ENCODE measurements at places on chromosomes 7 and 10.

DNA sequence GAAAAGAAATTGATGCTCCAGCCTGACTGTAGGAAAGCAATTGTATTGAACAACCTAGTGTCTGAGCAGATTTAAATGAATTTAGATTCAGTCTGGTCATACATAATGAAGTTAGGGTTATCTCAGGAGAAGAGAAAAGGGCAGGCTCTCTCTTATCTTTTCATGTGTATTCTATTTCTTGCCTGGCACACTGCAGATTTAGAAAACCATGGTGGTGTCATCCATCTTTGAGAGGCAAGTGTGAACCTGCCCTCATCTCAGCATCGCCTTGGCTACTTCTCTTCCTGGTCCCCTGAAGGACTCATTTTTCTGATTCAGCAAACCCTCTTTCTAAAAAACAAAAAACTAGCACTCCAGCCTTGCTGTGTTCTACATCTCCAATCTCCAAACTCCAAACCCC, 137.7 kb downstream of the LRRC4 start:
- no peak for DNase-seq

GRCh38 chr7:82036146-82036886, 266.5 kb upstream of the HGF start:
- DNase-seq: no peak

DNA sequence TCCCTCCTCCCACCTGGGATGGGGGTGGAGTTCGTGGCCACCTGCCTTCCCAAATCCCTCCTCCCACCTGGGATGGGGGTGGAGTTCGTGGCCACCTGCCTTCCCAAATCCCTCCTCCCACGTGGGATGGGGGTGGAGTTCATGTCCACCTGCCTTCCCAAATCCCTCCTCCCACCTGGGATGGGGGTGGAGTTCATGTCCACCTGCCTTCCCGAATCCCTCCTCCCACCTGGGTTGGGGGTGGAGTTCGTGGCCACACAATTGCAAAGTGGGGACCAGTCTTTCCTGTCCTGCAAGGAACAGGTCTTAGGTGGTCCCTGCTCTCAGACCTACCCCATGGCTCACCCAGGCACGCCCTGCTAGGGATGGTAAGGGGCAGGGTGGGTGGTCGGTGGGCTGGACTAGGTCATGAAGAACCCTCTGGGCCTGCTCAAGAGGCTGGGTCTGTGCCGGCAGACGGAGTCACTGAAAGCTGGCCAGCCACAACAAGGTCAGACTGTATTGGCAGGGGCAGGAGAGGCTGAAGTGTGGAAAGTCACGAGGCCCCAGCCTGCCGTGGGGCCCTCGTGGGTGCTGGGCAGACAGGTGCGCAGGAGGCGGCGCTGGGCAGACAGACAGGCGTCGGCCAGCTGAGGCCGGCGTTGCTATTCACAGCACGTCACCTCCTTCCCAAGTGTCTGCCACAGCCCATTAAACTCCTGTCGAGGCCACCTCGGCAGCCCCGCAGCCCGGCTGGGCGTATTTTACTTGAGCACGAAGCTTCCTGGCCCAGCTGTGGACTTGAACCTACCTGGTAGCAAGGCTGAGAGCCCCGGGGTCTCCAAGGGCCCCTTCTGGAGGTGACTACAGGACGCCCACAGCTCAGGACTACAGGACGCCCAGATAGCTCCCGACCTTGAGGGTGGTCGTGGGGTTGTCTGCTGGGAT, 4.1 kb downstream of the KNDC1 start:
- DNase-seq: no peak

DNA sequence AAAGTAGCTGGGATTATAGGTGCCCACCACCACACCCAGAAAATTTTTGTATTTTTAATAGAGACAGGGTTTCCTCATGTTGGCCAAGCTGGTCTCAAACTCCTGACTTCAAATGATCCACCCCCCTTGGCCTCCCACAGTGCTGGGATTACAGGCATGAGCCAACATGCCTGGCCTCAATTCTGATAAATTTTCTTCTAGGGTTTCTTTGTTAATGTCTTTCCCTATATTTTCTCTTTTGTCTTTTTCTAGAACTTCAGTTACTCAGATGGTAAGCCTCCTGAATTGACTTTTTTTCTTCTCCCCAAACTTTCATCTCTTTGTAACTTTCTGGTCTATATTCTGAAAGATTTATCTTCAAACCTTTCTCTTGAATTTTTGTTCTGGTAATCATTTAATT, 12.7 kb upstream of the SMURF1 start:
- no peak for DNase-seq

- no peak for DNase-seq
Observed at GRCh38 chr10:102413053-102413705, 5.4 kb downstream of the PSD start.

DNA sequence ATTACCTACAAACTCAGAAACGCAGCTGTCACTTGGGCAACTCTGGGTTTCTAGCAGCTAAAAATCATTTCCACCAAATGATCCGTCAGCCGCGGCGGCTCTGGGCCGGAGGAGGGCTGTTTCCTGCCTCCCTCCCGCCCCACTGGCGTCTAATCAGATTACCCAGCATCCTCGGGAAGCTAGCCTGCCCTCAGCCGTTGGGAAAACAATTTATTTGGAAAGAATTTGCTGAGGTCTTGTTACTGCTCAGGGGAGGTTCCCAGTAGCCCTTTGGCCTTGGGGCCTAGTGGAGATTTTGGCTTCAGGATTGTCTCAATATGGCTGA, 65.0 kb upstream of the ADGRA1 start:
- no peak for DNase-seq

- DNase-seq: peak; percentile 61
Observed at GRCh38 chr7:155206318-155207020, 91.2 kb upstream of the INSIG1 start.

GRCh38 chr7:110010359-110010758, 1080.6 kb upstream of the LRRN3 start:
- DNase-seq: no peak

GRCh38 chr7:2191016-2191415, 41.7 kb downstream of the MAD1L1 start:
- no peak for DNase-seq

DNA sequence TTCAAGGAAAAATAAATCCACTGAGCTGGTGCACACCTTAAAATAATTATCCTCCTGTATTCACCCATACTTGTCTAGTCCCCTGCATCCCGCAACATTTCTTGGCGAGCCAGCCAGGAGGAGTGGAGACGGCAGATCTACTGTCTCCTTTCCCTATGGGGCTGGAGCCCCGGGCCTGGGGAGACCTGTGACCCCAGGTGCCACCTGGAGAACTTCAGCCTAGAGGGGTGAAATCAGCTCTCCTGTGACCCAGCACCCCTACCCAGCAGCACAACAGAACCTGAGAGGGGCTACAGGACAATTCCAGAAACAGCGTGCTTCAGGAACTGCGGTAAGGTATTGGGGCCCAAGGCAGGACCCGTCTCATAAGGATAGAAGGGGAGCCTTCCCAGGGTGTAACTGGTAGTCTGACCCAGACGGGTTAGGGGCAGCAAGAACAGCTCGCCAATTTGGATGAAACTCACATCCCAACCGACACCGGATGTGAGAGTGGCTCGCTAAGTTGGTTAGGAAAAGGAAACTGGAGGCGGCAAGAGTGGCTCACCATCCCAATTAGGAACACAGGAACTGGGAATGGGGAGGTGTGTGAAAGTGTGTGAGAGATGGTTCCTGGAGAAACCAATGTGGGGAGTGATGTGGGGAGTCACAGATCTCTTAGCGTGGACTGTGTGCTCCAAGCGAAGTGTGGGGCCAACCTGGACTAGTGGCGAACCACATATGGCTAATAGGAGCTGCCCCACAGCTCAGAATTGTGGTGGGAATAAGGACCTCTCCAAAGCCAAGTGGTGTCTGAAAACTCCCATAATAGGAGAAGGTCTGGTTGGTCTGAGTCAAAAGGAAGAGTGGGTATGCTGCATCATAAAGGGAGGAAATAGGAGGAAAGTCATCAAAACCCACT, 15.1 kb upstream of the DENND2A start:
- DNase-seq: no peak

- no peak for DNase-seq
Observed at GRCh38 chr10:29012926-29013554, 275.8 kb upstream of the LYZL1 start.

GRCh38 chr7:20578257-20578771, 37.2 kb upstream of the ABCB5 start:
- no peak for DNase-seq

DNA sequence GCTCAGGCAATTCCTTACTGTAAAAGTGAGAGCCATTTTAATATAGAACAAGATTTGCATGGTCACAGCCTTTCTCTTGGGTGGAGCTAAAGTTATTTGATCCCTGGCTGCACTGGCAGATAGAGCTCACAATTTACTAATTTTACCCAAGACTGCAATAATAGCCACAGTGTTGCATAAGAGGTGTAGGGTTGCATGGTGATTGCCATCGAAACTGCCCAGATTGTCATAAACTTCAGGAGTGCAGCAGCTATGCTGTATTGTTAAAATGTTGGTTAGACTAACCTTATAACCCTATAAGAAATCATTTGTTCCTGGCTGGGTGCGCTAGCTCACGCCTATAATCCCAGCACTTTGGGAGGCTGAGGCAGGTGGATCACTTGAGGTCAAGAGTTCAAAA, 50.0 kb downstream of the VCL start:
- DNase-seq: no peak

- no peak for DNase-seq
Observed at GRCh38 chr7:67599331-67600062, 602.9 kb downstream of the TYW1 start.

DNA sequence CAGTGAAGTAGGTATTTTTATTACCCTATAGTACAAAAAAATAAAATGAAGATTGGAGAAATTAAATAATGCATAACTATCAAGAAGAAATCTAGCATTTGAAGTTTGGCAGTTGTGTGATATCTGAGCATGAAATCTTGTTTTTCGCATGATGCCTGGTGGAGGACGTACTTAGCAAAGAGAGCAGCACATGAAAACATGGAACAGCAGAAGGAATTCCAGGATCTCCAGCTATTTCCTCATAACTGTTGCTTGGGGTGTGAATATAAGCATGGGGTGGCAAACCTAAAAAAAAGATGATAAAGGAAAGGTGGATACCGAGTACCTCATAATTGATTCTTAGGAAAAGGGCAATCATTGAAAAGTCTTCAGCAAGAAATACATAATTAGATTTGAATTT, 174.3 kb upstream of the FAM3C start:
- no peak for DNase-seq

- DNase-seq: no peak
Observed at GRCh38 chr10:14554491-14555205, 220.0 kb downstream of the FAM107B start.

- DNase-seq: no peak
Observed at GRCh38 chr10:33106767-33107166, 148.7 kb upstream of the ITGB1 start.

GRCh38 chr10:84310470-84310869, 17.9 kb upstream of the CCSER2 start:
- no peak for DNase-seq

GRCh38 chr10:50422259-50422658, 170.9 kb upstream of the ASAH2 start:
- DNase-seq: no peak

DNA sequence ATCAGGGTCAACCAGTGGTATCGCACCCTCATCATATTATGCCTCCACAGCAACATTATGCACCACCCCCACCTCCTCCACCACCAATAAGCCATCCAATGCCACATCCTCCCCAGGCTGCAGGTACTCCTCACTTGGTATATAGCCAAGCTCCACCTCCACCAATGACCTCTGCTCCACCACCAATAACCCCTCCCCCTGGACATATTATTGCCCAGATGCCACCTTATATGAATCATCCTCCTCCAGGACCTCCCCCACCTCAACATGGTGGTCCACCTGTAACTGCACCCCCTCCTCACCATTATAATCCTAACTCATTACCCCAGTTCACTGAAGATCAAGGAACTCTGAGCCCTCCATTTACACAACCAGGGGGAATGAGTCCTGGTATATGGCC, 14.7 kb downstream of the CBLL1 start:
- no peak for DNase-seq

- peak; percentile 27 for DNase-seq
Observed at GRCh38 chr7:2862831-2863361, 18.8 kb upstream of the GNA12 start.

DNA sequence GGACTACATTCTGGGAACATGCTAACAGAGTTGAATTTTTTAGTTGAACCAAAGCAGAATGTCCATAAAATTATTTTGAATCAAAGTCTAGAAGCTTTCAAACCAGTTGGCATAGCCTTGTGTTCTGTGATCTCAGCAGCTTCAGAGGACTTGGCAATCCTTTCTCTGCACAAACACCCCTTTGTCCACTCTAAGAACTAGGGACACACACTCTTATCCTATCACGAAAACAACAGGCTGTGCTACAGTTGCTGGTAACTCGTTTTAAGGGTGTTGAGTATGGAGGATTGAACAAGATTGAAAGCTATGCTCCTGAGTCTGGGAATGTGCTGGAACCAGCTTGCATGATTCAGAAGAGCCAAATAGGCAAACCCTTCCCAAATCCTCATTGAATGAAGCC, 76.4 kb upstream of the PRSS58 start:
- no peak for DNase-seq

- no peak for DNase-seq
Observed at GRCh38 chr7:114084472-114085312, 165.9 kb upstream of the PPP1R3A start.

- no peak for DNase-seq
Observed at GRCh38 chr10:114094795-114095194, 51.1 kb downstream of the ADRB1 start.

All from stimulated activated CD8-positive, alpha-beta memory T cell treated with anti-CD3 and anti-CD28 coated beads, Interleukin-2, amount 100 ng/mL, for 48 hours (primary cell).